Activated CD4-positive, alpha-beta T cell treated with anti-CD3 and anti-CD28 coated beads, Interleukin-2, Interleukin-6, amounts not matched to agents 100 ng/mL and 50 ng/mL, durations not matched to agents 16 hours and 8 hours (primary cell): ENCODE measurements at places on chromosomes 7 and 10.

DNA sequence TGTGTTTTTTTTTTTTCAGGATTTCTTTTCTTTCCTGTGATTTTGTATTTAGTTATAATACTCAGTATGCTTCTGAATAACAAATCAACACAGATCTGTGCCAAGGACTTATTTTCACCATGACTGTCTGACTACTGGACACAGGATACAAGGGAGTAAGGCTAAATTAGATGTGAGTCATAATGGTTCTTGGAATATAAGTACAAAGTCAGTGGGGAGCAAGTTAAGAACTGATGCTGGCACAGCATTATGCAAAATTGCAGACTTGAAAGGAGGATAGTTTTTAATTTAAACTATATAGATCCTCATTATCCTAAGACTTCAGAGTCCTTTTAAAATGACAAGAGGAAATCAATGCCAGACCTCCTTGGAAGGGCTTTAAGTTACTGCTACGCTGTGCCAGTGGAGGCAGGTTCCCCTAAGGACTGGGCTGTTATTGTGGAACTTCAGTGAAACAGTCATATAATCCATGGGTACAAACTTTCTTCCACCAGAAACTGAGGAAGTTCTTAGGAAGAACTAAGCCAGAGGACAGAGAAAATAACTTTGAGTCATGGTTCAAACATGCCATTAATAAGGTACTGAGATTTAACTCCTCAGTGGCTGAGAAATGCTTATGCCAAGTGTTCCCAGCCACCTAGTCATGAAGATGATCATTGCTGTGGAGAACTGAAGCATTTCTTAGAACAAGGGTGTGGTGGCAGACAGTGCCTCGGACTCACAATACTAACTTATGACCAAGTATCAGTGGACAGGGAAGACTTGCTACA is 531.2 kb downstream of the HTR7 start:
- no peak for DNase-seq

DNA sequence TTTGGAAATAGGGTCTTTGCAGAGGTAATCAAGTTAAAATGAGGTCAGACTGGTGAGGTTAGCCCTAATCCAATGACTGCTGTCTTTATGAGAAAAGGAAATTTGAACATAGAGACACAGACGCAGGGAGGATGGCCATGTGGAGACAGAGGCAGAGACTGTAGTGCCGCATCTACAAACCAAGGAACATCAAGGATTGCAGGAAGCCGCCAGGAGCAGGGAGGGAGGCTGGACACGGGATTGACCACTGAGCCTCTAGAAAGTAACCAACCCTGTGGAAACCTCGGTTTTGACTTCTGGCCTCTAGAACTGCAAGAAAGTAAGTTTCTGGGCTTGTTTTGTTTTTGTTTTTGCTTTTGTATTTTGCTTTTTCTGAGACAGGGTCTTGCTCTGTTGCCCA is 68.4 kb upstream of the ADAM12 start:
- no peak for DNase-seq

GRCh38 chr7:159151231-159151630 is 6.6 kb upstream of the VIPR2 start:
- no peak for DNase-seq

- no peak for DNase-seq
These were observed 105.3 kb downstream of the DGKI start for GRCh38 chr7:137741443-137741842.

- no peak for DNase-seq
These were observed at the start of gene ATOH7 for GRCh38 chr10:68231817-68232251. Gene ATOH7 (minus strand): TSS chr10:68232113. CDS start chr10:68231677, 436 bp downstream.

DNA sequence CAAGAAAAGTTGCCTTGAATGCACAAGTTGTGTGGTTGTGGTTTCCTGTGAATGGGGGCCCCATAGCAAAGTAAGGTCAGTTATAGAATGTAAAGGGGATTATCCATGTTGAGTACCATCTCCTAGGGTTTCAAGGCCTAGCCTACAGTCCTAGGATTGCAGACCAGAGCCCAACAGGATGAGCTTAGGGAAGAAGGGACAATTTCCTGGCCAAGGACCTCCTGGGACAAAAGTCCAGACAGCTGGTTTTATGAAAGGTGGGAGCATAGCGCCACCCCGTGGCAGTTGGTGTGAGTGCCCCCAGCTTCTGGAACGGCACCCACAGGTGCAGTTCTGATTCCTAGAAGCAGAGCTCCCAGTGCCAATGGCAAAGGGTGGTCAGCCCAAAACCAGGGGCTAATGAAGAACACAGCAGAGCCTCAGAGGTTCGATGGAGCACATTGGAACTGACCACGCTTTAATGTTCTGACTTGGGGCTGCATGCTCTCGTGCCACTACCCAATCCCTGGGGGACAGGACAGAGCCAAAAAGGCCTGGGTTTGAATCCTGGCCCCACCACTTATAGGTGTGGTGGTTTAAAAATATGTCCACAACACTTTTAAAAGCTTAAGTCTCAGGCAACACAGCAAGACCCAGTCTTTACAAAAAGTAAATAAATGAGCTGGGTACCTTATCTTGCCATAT is 25.8 kb upstream of the TMEM120A start:
- peak; percentile 76 for DNase-seq

GRCh38 chr7:48105045-48105444 is 16.0 kb downstream of the UPP1 start:
- DNase-seq: no peak

DNA sequence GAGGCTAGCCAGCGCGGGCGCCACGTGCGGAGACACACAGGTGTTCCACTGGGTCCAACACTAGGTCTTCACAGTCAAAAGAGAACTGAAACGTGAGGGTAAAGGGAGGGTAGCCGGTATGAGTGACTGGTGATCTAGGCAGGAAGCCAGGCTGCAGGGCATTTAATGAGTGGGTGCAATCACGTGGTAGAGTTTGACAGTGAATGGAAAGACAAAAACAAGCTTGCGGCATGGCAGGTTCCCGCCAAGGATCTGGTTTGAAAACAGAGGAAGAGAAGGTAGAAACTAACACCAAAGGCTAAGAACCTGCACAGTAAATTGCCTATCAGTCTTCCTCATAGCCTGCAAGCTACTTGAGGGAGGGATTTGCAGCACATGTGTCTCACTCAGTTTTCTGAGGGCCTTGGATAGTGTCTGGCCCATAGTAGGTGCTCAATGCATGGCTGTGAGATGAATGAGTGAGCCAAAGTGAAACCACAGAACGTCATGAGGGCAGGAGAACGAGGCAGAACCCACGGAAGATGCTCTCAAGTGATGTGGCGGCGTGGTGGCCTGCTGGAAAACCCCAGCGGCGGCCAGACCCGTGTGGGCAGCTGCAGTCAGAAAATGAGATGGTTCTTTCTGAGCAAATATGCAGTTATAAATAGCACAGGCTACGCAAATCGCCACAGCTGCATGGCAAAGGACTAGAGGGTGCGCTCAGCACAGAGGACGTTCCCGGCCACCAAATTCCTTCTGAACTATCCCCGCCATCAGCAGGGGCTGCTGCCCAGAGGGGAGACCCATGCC is 183.6 kb upstream of the NFE2L3 start:
- peak; percentile 94 for DNase-seq

GRCh38 chr7:1919539-1920265 is 249.6 kb downstream of the ELFN1 start:
- DNase-seq: no peak

- DNase-seq: no peak
These were observed 354.8 kb downstream of the ABCA13 start for GRCh38 chr7:48525736-48526732.

GRCh38 chr10:72455889-72456595 is 101.3 kb upstream of the DNAJB12 start:
- peak; percentile 4 for DNase-seq

GRCh38 chr7:143416565-143417149 is 8.0 kb upstream of the EPHA1 start:
- peak; percentile 59 for DNase-seq

GRCh38 chr7:149853157-149853556 is 15.0 kb downstream of the ZNF862 start:
- DNase-seq: no peak

DNA sequence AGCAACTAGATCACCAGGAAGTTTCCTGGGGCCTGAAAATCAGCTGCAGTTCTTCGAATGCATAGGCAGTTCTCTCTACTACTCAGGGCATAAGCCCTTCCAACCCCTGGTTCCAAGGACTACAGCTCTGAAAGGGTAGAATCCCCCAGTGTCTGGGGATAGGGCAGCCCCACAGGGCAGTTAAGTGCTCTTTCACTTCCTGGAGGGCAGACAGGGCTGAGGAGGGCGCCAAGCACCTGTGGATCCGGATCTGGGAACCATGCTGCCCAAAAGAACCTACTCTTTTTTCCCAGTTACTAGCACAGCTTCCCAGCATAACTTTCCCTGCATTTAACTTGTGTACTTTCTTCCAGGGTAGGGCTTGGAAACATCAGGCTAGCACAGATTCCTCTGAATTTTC is 41.1 kb downstream of the CXCL12 start:
- DNase-seq: no peak

DNA sequence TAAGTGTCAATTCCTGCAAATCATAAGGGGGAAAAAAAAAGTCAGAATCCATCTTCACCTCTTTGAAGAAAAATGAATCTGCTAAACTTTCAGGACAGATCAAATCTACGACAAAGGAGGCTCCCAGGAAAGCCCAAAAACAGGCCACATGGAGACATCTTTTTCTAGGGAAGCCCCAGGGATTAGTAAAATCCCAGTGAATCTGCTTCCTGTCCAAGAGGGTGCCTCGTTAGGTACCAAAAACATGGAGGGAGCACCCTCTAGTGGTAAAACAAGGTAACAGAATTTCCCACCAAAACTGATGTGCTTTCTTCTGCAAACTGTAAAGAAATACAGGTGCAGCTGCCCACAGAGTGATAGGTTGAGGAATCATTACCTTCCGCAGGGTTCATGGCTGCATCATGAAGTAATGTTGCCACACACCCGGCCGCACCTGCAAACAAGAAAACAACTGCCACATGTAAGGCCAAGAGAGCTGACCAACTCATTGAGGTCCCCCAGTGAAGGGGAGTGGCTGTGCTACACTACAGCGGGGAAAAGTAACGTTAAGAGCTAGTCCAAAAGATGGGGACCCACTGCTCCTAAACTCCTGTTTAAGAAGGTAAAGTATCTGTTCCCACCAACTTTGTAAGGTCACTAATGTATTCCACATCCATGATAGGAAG is 7.9 kb downstream of the SLC25A28 start:
- DNase-seq: peak; percentile 70

DNA sequence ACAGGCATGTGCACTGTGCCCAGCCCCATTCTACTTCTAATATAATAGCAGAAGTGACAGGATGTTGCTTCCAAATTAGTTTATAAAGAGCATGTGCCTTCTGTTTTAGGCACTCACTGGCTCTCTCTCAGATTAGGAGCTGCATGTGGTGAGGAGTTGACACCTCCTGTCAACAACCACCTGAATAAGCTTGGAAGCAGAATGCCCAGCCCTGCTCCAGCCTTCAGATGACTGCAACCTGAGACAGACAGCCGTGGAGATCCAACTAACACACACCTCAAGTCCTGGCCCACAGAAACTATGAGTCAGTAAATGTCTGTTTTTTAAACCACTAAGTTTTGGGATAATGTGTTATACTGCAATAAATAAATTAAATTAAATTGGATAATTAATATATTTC is 54.5 kb downstream of the PARD3 start:
- no peak for DNase-seq

GRCh38 chr7:110780712-110781111 is 310.2 kb upstream of the LRRN3 start:
- DNase-seq: no peak

GRCh38 chr10:101114646-101115045 is 16.5 kb upstream of the TLX1 start:
- DNase-seq: no peak

DNA sequence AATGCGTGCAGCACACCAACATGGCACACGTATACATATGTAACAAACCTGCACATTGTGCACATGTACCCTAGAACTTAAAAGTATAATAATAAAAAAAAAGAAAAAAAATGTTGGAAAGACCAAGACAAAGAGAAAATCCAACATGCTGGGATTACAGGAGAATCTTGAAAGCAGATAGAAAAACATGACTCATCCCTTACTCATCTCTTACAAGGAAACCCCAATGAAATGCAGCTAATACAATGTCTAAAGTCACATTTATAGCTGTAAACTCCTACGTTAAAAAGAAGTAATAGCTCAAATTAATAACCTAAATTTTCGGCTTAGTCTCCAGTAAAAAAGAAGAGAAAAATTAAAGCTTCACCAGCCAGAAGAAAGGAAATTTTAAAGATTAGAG is 47.5 kb upstream of the DGKB start:
- DNase-seq: no peak

DNA sequence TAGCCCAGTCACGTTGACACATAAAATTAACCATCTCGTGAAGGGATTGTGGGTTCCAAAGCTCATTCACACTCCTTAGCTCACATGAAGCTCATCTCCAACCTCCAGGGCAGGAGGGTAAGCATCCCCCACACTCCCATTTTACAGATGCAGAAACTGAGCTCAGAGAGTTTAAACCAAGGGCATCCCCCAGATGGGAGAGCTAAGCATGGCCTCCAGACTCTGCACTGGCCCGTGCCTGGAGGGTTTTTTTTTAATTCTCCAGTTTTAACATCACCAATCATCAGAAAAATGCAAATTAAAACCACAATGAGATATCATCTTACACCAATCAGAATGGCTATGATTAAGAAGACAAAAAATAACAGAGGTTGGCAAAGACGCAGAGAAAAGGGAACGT is 53.3 kb upstream of the TCF7L2 start:
- no peak for DNase-seq

DNA sequence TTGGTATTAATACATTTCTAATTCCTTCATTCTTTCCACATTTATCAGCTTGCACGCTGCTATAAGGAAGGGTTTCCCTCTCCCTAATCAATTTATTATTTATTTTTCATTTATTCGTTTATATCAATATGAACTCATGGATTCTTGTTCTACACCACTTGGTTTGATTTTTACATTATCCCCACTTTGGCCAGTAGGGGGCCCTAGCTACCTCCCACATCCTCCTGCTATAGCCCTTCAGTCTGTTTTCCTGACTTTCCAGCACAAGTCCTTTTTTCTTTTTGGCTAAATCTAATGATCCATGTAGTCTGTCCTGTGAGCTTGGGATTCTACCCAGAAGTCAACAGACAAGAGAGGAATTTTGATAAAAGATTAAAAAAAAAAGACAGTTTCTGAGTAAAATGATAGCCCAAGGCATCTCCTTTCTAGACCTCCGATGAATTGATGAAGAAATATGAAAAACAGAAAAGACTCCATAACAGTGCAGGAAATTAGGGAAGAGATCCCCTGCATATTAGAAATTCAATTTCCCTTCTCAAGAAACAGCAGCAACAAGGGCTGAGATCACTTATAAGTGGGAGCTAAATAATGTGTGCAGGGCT is 47.7 kb downstream of the LYZL2 start:
- DNase-seq: peak; percentile 53

DNA sequence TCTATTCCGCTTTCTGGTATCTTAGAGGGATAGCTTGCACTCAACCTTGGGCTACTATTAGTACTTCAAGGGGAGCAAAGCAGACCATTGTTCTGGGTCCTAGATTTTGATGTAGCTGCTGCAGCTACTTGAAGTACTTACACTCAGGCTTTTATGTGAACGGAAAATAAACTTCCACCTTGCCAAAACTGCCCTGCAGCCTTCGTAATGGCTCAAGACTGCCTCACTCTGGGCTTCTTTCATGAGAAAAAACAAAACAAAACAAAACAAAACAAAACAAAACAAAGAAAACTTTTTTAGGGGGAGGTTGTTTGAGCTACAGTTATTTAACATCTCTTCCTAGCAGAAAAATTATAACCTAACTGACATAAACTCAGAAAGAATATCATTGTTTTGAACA is 19.4 kb upstream of the EPHB6 start:
- DNase-seq: no peak
